ENCODE measurements at places on chromosomes 7 and 10.
A peak's percentile ranks its signal among the peaks of the same experiment; 100 is the strongest.

GRCh38 chr10:46226232-46226631, 60.6 kb upstream of the ANTXRL start:
- DNase-seq: no peak

- no peak for DNase-seq
Measured at GRCh38 chr10:76640806-76641205, 996.8 kb downstream of the KCNMA1 start.

DNA sequence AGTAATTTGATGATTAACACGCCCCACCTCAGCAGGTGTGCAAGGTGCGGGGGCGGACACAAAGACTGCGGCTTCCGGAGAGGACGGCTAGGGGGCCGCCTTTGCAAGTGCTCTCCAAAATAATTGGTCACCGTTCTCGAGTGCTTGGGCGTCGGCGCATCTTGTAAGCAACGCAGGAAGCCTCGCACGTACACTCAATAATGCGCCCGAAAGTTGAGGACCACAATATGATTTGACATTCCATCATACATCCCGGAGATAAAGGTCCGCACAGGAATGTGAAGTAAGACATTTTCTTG, 114.7 kb downstream of the EBF3 start:
- DNase-seq: no peak

DNA sequence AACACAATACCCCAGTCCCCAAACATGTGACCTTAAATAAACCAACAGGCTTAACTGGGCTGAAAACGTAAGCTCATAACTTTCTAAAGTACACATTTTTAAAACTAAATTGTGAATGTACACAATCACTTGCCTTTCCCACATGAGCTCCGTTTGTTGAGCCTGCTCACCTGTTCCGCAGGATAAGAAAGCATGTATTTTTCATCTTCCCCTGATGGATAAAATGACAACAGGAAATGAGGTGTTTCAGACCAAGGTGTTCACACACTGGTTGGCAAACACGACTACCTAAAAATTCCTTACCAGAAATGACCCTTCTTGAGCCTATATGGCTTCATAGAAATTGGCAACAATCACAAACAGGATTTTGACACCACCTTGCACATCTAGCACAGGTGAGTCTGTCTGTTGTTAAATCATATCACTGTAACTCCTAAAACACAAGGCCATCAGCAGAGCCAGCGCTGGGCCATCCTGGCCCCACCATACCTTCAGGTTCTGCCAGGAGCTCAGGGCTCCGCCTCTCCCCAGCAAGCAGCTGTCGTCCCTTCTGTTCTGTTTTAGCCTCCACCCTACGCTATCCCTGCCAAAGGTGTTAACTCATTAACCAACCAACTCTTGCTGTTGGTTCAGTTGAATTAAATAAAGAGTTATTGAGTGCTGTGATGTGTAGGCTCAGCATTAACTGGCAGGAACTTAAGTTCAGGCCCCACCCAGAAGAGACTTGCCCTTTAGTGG, 73.6 kb upstream of the RNF32 start:
- no peak for DNase-seq

DNA sequence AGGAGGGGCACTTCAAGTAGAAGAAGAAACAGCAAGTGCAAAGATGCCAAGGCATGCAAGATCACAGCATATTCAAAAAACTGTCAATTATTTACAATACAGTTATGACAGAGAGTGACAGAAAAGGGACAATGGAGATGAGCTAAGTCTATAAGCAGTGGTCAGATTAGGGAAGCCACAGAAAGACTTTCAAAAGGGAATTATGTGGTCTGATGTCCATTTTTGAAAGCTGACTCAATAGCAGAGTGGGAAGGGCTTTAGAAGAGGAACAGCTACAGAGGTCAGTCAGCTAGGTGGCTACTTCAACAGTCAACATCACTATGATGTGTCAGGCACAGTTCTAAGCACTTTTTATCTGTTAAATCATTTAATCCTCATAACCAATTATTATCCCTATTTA, 45.2 kb upstream of the SPOCK2 start:
- peak; percentile 84 for DNase-seq

GRCh38 chr7:95971716-95972115, 199.4 kb downstream of the DYNC1I1 start:
- no peak for DNase-seq

GRCh38 chr10:123007558-123008354, 839 bp downstream of the IKZF5 start:
- peak; percentile 46 for DNase-seq

- no peak for DNase-seq
Measured at GRCh38 chr7:1238931-1239802, 6.5 kb downstream of the UNCX start.

GRCh38 chr7:36565792-36566356, 158.4 kb downstream of the AOAH start:
- no peak for DNase-seq

DNA sequence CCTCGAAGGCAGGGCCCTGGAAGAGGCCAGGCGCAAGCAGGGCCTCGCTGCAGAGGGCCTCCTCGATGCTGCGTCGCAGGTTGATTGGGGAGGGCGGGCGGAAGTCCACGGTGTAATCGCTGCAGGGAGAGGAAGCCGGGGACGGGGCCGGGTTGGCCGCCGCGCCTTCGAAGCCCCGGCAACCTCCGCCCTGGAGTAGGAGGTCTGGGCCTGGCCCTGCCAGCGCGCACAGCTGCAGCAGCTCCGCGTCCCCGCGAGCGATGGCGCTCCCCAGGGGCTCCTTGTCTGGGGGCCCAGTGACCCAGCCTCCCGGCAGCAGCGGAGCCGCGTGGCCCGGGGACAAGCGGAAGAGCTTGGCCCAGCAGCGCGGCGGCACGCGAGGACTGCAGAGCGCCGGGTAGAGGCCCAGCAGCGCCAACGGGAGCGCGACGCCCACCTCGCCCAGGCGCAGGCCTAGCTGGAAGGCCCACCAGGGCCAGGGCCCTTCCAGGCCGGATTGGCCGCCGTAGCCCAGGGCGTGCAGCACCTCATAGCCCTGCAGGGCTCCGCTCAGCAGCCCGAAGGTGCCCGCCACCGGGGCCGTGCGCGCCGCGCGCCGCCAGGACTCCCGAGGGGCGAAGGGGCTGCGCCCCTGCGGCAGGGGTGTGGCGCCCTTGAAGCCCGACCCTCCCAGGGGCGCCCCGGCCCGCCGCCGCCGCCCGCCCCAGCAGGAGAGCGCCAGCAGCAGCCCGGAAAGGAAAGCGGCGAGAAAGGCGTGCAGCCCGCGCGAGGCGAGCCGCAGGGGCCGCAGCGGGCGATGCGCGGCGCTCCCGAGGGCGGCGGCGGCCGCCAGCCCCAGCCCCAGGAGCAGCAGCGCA, 7.8 kb upstream of the RBM28 start:
- no peak for DNase-seq

DNA sequence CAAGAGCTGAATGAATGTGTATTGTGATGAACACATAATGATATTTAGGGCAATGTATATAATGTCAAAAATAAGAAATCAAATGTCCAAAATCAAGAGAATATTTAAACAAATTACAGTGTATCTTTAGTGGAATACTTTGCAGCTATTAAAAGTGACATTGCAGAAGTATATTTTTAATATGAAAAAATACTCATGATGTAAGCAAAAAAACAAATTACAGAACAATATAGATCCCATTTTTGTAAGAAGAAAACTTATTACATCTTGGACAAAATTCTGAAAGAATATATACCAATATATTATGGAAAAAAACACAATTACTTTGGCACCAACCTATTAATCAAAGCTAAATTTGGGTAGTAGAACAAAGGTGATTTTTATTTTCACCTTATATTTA, 308.2 kb upstream of the NEBL start:
- DNase-seq: no peak

DNA sequence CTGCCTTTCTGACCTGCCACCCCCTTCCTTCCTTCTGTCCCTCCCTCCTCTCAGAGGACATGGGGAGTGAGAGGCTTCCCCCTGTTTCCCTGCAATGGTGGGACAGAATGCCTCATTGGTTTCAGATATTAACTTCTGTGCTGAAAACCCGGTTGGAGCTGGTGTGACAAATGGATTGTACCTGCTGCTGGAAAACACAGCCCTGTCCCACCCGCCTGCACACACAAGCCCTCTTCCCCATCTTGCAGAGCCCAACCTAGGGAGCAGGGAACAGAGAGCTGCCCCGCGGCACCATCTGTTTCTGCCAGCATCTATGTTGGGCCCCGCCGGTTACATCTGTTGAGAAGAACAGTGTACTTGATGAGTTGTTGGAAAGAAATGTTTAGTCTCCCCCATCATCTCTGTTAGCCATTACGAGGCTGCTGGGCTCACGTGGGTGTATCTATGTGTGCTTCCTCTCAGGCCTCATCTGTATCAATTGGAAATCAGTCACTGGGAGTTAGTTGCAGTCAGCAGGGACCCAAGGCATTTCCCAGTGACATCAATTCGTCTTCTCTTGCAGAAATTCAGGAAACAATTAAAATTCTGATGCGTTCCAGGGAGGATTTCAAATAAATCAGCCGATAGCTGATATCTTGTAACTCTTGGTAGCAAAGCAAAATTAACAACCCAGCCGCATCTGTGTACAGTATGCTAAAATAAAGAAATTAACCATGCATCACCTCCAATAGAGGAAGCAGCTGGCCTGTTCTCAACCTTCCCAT, 725.6 kb upstream of the GALNT17 start:
- no peak for DNase-seq

DNA sequence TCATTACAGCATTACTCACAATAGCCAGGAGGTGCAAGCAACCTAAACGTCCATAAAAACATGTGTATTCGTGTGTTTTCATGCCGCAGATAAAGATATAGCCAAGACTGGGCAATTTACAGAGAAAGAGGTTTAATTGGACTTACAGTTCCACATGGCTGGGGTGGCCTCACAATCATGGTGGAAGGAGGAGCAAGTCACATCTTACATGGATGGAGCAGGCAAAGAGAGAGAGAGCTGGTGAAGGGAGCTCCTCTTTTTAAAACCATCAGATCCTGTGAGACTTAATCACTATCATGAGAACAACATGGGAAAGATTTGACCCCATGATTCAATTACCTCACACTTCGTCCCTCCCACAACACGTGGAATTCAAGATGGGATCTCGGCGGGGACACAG, 33.0 kb downstream of the PDLIM1 start:
- DNase-seq: no peak

- DNase-seq: no peak
Measured at GRCh38 chr10:79943871-79944270, 5.0 kb downstream of the SFTPD start.

DNA sequence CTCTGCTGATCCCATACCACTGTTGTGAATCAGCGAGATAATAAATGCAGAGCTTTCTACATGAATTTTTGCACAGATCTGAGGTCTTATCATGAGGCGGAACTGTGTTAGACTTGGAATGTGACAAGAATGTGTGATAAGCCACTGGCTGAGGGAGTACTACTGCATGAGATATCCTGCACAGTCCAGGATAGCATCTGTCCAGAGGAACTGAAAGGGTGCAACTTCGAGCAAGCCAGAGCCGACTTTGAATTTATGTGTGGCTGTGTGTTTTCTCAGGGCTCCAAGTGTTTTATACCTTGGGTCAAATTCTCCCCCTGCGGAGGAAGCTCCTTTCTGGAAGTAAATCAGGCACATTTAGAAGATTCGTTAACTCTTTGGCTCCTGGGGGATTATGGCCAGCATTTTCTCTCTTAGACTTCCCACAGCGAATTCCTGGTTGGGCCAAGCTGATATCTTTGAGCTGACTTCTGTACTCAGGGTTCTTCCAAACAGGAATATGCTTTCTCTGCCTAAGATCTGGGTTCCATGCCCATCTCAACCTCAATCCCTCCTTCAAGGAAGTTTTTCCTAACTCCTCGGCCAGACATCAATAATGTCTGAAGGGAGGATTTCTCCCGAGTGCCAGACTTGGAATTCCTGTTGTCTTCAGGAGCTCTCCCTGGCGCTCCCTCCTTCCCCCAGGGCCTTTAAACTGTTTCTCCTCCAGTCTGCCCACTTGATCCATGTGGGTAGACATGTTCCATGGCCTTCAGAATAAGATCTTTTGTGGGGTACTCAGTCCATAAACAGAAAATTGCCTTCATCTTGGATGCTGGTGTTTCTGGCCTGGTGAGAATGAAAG, 2.5 kb upstream of the MEST start:
- DNase-seq: peak; percentile 59

- peak; percentile 73 for DNase-seq
Measured at GRCh38 chr10:20596065-20596755, 300.9 kb downstream of the NEBL start.

DNA sequence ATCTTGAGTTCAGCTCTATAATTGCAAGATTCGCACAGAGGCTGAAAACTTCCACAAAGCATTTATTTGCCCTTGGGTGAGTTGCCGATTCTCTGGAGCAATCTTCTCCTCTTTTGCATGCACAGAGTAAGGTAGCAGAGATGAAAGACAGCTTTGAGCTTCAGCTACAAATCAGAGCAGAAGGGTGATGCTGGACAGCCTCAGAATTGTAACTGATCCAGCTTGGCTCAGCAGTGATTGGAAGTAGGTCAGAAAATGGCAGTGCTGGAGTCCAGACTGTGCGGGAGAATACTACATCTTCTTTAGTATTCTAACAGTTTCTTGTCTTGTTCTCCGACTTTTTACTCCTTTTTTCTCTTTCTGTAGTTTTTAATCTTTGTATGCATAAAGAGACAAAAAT, 55.4 kb upstream of the CDC14C start:
- no peak for DNase-seq

GRCh38 chr10:7817984-7818294, 366 bp upstream of the TAF3 start:
- no peak for DNase-seq

- no peak for DNase-seq
Measured at GRCh38 chr7:84112771-84113170, 81.8 kb downstream of the SEMA3A start.

GRCh38 chr7:123367484-123368122, 166.8 kb downstream of the IQUB start:
- peak; percentile 57 for DNase-seq

DNA sequence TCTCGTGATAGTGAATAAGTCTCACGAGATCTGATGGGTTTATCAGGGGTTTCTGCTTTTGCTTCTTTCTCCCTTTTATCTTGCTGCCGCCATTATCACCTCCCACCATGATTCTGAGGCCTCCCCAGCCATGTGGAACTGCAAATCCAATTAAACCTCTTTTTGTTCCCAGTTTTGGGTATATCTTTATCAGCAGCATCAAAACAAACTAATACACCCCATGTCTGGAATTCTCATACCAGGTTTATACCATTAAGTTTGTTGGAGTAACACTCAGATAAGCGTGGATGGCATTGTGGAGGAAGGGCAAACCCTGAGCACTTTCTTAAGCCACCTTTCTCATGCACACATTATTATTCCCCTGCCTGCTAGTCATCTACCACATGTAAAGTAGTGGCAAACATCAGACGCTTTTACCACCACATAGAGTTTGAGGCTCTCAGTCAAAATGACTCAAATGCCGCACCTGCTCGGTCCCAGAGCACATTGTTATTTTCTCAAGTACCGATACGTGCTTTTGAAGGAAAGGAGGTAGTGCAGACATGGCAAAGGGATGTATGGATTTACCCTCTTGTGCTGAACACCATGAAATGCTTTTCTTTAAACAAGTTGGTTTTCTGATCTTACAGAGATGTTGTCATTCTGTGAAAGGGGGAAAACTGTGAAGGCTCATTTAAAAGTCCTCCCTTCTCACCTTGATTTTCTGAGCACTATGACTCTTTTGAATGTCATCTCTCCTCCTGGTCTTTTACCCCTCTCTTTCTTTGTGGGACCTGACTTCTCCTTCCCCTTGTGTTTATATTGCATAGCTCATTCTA, 429.7 kb downstream of the EXOC4 start:
- no peak for DNase-seq

All from LHCN-M2 (cell line).